ENCODE measurements at places on chromosomes 7 and 10.

DNA sequence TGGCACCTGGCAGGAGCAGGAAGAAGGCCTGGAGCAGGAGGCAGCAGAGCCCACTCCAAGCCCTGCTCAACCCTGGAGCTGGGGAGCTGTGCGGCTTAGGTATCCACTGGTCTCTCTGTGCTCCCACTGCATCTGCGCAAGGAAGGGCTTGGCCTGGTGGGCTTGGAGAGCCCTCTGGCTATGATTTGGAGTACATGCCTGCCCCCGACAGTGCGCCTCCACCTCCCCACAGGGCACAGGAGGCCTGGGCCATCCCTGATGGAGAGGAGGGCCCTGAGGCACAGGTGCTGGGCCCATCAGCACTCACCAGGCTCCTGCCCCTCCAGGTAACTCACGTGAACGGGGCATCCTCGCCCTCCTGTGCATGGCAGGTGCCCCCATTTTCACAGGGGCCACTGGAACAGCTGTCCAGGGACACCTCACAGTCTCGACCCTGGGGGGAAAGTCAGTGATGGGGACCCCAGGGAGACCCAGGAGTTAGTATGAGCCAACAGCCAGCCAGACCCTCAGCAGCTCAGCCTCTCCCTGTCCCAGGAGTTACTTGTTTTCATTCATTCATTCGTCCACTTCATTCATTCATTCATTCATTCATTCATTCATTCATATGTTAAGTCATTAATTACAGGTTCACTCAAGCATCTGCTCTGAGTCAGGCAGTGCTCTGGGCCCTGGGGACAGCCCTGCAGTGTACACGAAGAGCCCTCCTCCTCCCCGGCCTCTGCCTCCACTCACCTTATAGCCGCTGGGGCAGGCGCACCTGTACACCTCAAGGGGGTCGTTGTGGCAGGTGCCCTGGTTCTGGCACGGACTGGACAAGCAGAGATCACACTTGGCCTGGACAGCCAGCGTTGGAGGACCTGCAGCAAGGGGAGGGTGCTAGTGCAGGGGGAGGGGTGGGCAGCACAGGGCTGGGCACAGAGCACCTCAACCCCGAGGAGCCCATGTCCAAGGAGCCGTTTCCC, 167.2 kb downstream of the SLIT1 start:
- no peak for DNase-seq

DNA sequence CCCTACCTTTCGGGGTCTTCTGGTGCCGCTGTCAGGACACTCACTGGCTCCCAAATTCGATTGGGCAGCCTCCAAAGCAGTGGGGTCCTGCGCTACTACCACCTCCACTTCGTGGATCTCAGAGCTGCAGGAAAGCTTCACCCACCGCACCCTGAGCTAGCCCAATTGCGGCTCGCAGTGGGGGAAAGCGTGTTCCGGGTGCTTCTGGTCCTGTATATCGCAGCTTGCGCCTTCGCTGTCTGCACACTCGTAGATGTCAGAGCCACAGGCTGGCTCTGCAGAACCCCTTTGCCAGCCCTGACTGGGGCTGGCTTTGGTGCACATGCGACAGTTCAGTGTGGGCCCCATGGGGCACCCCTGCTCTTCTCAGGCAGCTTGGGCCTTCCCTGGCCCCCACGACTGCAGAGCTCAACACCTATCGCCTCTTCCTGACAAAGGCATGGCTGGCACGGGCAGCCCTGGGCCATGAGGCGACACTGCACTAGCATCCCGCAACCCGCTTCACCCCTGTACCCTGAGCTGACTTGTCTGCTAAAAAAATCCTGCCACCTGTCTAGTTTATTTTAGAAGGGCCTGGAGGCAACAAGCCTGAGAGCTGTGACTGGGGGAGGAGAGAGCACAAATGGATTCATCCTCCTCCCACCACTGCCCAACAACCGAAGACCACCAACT, 78.7 kb upstream of the ABI1 start:
- no peak for DNase-seq

GRCh38 chr10:47288916-47289495, 11.0 kb upstream of the GDF10 start:
- DNase-seq = no peak

- DNase-seq = no peak
Observed at GRCh38 chr7:138396251-138397070, 63.6 kb upstream of the TRIM24 start.

GRCh38 chr10:89302625-89303024, 779 bp downstream of the IFIT2 start:
- DNase-seq = no peak
